ENCODE measurements at places on chromosomes 7 and 10.

DNA sequence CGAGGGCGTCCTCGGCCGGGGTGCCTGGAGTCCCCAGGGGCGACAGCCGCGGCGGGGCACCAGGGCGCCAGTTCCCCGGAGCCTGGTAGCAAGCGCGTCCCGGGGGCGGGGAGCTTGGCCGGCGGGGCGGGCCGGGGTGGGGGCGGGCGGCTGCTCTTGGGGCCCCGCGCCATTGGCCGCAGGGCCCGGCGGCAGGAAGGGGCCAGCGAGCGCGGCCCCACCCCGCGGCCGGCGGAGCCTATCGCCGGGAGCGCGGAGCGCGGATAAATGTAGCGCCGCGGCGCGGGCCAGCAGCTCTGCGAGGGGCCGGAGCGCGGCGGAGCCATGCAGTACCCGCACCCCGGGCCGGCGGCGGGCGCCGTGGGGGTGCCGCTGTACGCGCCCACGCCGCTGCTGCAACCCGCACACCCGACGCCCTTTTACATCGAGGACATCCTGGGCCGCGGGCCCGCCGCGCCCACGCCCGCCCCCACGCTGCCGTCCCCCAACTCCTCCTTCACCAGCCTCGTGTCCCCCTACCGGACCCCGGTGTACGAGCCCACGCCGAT is at the start of gene HHEX:
TSS of gene HHEX (plus strand) at position 293 of the 548 bp plus-strand sequence. CDS start at position 325, 32 bp downstream.
- DNase-seq, result peak; percentile 75

DNA sequence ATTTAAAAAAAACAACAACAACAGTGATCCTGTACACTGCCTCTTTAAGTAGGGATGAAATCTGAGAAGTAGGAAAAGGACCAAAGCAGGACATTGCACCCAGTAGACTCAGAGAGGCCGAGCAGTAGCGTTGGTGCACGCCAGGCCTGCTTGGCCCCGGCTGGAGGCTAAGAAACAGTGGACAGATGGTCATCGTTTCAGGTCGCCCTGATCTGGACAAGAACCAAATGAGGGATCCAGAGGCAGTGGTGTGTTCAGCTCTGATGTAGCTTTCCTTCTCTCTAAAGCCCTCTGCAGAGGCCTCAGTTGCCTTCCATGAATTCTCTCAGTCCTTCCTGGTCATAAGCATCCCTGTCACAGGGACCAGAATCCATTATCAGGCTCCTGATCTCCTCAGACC is 142.2 kb upstream of the CDCA7L start:
- DNase-seq, result no peak

GRCh38 chr10:113953505-113954272 is 90.0 kb upstream of the ADRB1 start:
- DNase-seq, result no peak

DNA sequence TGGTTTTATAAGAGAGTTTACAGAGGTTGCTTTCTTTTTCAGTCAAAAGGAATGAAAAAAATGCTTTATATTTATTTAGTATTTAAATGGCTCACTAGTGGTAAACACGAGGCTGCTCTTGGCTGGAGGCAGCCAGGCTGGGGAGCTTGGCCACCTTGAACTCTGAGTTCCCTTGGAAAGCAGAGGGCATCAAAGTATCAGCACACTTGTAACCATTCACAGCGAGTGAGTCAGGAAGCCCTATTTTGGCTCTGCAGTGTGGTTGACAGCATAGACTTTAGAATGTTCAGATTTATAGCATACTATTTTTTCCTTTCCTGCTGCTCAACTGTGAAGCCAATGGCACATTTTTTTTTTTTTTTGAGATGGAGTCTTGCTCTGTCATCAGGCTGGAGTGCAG is 51.6 kb downstream of the CYCS start:
- no peak for DNase-seq

- DNase-seq, result no peak
Observed at GRCh38 chr10:79505829-79506228, 6.5 kb upstream of the EIF5AL1 start.

- no peak for DNase-seq
Observed at GRCh38 chr10:33410096-33410859, 75.8 kb upstream of the NRP1 start.

DNA sequence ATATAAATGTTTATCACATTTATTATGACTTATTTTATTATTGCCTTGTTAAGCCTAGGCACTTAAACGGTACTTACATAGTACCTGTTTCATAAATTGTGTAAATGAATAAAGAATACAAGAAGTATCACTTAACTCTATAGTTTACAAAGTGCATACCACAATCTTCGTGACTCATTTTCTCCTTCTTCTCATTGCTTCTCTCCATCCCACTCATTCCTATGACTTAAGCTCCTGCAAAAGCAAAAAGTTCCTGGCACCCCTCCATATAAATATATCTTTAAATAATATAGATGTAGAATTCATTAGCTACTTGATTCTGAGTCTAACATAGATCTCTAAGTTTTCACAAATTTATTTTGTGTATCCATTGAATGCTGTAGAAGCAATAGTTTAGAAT is 1382.0 kb upstream of the CELF2 start:
- no peak for DNase-seq

DNA sequence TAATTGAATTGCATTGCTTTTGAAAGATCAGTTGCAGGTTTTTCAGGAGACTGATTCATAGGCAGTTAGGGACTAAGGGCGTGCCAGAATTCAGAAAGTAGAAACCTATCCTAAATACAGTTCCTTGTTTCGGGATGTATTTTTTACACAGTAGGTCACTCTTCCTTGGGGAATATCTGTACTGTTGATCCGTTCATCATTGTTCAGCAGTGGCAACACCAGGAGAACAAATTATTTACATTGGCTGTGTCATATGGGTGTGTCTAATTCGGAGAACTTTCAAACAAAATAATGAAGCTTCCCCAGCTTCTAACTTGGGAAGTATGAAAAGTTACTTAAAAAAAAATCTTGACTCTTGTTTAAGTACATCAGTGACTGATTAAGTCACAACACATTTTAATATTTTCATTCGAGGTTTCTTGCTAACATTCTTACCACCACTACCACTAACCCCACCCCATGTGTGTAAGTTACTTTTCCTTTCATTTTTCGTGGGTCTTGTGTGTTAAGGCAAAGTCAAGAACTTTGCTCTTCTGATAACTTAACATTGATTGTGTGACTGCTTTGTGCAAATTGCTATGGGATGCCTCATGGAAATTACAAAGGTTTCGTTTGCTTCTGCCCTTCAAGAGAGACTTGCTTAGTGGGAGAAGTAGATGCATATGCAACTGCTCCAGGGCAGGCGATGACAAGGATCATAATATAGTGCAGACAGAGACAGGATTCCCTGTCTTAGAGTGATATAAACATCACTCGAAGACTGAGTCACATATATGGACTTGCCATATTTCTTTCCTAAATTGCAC is 43.8 kb upstream of the RPA3 start:
- DNase-seq, result no peak

DNA sequence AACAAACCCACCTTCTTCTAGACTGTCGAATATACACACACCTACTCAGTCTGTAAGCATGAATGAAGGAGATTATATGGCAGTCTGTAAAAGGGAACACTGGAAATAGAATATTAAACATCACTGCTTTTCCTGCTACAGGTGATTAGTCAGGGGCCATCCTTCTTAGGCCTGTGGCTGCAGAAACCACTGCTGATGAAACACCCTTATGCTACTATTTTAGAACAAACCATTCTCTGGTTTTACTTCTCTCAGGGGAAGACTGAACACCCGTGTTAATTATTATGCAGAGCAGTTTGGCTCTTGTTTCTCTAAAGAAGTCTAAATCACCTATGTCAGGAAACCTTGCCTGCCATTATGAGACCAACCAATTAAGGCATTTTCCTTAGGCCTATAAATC is 351.1 kb upstream of the KLF6 start:
- DNase-seq, result no peak

DNA sequence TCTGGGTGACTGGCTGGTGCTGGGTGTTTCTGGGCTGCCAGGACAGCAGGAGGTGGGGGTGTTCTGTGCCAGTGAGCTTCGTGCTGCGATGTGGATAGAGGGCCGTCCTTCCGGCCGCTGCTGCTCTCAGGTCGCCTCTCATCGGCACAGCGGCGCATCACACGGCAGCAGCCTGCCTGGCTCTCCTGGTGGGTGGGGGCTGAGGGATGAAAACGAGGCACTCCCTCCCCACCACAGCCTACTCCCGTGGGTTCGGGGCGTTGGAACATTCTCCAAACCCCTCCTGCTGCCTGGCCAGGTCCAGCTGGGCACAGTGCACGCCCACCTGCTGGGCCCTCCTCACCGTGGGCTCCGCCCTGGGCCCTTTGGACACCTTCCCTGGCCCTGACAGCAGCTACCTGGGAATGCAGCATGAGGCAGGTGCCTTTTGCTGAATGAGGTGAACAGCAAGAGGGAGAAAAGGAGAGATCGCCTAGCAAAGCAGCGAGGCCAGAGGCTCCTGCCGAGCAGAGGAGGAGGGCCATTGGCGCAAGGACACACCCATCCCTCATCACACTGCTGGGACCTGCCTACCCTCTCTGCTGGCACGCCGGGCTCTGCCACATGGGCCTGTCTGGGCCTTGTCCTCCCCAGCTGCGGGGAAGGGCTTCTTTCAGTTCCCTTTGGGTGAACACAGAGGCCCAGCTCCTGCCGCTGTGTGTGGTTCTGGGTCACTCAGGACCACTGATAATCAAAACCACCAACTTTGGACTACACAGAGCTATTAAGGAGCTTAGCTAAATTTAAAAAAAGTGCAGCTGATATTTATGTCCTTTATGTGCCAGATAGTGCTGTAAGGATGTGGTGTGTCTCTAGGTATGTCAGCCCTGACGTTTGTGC is 33.4 kb downstream of the INPP5A start:
- DNase-seq, result peak; percentile 73

GRCh38 chr7:31553661-31554081 is 39.8 kb downstream of the ITPRID1 start:
- no peak for DNase-seq

GRCh38 chr7:132919771-132920170 is 162.1 kb downstream of the CHCHD3 start:
- no peak for DNase-seq

DNA sequence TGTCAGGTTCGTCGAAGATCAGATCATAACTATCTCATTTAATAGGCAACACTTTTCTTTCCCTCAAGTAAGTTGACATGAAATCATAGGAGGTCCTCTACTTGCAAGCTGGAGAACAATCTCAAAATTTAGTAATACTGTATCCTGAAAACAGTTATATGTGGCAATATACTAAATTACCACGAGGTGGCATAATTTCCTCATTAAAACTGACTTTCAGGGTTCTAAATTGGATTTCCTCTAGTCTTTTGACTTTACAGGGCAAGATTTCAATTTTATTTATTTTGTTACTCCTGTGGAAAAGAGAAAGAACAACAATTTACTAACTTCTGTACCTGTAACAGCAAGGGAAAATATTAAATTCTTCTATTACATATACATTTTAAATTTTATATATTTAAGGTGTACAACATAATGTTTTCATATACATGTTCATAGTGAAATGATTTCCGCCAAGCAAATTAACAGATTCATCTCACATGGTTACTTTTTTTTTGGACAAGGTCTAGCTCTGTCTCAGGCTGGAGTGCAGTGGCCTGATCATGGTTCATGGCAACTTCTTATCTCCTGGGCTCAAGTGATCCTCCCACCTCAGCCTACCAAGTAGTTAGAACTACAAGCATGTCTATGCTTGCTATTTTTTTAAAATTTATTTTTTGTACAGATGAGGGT is 53.4 kb upstream of the CYP2C18 start:
- no peak for DNase-seq

GRCh38 chr10:51377932-51378599 is 303.8 kb downstream of the PRKG1 start:
- no peak for DNase-seq

GRCh38 chr7:2616387-2617324 is 15.1 kb upstream of the TTYH3 start:
- no peak for DNase-seq

GRCh38 chr10:62638062-62638477 is 166.4 kb upstream of the ADO start:
- peak; percentile 48 for DNase-seq

DNA sequence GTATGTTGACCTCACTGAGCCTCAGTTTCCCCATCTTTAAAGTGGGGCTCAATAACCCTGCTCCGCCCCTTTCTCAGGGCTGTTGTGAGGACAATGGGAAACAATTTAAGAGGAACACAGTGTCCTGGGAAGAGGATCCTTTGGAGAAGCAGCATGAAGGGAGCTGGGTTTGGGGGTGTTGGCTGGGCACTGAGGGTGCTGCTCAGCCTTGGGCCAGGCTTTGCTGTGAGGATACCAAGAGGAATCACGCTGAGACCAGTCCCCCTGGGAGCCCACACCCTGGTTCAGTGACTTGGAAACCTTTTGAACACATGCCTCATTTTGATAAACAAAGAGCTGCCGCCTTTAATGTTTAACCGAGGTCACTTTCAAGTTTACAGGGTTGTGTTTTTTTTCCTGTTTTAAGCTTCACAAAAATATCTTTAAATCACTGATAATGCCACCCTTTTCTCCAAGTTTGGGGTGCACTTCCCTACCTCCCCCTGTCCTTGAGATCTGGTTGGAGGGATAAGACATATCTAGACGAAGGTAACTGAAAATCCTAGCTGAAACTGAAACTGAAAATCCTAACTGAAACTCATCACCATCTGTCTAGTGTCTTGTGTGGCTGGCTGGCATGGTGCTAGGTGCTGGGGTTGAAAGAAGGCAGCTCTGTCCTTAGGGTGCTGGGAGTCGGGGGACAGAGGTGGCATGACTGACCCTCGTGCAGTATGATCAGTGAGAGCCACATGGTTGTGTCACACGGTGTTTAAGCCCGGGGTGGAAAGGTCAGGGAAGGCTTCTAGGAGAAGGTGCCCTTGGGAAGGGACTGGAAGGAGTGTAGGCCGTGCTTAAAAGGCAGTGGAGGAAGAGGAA is 27.7 kb downstream of the ZNF775 start:
- peak; percentile 36 for DNase-seq

GRCh38 chr7:121516821-121517220 is 120.7 kb upstream of the FAM3C start:
- no peak for DNase-seq

GRCh38 chr10:124049484-124049883 is 43.9 kb downstream of the CHST15 start:
- DNase-seq, result no peak

GRCh38 chr7:112748381-112748780 is 41.8 kb downstream of the TMEM168 start:
- DNase-seq, result no peak

- DNase-seq, result no peak
Observed at GRCh38 chr7:118281196-118281595, 56.7 kb downstream of the ANKRD7 start.

DNA sequence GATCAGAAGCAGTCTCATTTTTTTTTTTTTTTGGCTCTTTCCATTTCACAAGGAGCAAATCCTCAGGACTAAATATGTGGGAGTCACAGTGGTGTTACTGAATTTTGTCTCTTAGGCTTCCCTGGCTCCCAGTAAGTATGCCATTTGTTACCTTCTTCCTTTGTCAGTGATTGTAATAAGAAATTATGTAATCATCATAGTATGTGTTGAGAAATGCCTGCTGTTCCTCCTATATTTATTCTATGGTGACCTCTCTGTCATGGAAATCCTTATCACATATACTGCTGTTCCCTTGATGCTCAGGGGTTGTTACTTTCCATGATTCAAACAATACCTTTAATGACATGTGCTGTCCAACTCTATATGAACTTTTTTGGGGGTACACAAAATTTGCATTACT is 4.8 kb upstream of the OR9A4 start:
- no peak for DNase-seq

- DNase-seq, result no peak
Observed at GRCh38 chr10:56469482-56469881, 108.4 kb upstream of the ZWINT start.
